ENCODE measurements at places on chromosomes 16 and 17.

GRCh38 chr17:14199601-14200000 is 37.1 kb downstream of the CDRT15 start:
- no peak for DNase-seq

- DNase-seq = no peak
These were observed 92.8 kb downstream of the AMFR start for GRCh38 chr16:56332464-56333079.

DNA sequence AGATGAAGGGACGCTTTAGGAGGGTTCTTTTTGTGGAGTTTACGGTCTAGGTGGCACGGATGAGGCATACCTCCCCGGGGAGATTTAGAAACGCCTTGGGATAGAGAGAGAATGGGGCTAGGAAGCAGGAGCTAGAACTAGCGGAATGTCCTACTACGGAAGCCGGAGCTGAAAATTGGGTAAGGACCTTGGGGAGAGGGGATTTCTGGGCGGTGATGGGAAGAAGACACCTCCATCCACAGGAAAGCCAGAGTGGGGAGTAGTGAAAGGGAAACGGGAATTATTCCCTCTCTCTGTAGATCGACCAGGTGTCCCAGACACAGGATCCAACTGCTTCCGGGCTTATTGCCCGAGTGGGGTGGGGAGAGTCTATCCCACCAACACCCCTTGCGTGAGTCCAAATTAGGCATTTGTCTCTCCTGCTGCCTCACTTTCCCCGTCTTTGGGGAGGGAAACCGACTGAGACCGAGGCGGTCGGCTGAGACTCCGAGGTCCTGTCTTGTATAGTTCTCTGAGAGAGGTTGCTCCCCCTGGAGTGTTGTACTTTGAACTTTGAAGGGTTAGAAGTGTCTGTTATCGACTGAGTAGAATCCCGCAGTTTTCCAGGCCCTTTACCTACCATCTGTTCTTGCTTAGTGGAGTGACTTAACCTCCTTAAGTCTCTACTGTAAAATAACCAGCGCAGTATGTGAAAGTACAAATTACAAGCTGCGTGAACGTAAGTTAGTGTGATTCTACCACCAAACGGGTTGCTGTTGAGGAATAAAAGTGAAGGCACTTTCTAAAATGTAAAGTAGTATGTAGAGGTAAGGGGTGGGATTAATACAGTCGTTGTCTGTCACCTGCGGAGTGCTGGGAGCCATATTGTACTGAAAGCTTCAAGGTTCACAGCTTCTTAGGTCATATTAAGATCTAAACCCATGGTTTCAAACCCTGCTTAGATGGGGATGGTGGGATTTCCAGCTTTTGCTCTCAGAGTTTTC is 1.0 kb downstream of the RSPRY1 start:
- DNase-seq = no peak

DNA sequence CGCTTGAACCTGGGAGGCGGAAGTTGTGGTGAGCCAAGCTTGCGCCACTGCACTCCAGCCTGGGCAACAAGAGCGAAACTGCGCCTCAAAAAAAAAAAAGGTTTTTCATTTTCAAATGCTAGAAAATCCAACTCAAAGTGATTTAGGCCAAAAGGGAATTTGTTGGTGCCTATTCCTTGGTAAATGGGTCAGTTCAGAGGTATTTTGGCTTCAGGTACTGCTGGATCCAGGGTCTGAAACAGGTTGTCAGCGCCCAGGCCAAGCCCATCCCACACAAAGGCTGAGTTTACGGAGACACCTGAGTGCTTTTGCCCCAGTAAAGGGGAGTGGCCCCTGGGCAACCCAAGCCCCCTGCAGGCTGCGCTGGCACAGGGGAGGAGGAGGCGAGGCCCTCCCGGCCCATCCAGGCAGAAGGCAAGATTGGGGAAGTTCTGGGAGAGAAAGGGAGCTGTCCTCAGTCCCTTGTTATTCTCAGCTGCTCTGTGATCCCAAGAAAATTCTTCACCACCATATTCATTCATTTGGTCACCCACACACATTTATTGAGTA is 8.5 kb upstream of the JPH3 start:
- no peak for DNase-seq

- no peak for DNase-seq
These were observed at the start of gene GAS2L2 for GRCh38 chr17:35752945-35753764. TSS of gene GAS2L2 (minus strand) at chr17:35753239. CDS start at chr17:35752850, 389 bp downstream.

- no peak for DNase-seq
These were observed 201.7 kb downstream of the NPIPB11 start for GRCh38 chr16:29204806-29205135.

DNA sequence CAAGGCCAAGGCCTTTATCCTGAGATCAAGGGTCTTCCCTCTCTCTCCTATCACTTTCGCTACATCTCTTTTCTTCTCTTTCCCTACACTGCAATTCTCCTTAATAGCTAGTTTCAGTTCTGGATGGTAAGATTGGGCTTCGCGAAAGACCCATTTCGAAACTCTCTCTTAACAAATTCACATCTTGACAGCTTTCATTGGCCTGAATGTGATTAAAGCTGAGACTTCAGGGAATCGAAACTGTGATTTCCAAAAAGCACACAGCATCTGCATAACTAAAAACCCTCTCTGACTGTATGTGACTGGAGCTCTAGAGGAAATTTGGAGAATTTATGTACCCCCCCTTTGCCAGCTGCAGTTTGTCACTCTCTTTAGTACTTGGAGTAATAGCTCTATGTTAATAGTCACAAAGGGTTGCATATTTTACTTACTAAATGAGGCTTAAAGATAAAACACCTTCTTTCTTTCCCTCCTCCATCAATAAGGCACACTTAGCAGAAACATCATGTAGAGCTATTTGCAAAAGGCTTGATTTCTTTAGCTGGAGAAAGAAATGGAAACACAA is 105.3 kb upstream of the FAM20A start:
- no peak for DNase-seq

- DNase-seq = no peak
These were observed 34.5 kb upstream of the KDM8 start for GRCh38 chr16:27168790-27169189.

- DNase-seq = no peak
These were observed 64.9 kb downstream of the IRF8 start for GRCh38 chr16:85963753-85964285.

- DNase-seq = no peak
These were observed 73.6 kb downstream of the ABCC6 start for GRCh38 chr16:16149710-16150116.

DNA sequence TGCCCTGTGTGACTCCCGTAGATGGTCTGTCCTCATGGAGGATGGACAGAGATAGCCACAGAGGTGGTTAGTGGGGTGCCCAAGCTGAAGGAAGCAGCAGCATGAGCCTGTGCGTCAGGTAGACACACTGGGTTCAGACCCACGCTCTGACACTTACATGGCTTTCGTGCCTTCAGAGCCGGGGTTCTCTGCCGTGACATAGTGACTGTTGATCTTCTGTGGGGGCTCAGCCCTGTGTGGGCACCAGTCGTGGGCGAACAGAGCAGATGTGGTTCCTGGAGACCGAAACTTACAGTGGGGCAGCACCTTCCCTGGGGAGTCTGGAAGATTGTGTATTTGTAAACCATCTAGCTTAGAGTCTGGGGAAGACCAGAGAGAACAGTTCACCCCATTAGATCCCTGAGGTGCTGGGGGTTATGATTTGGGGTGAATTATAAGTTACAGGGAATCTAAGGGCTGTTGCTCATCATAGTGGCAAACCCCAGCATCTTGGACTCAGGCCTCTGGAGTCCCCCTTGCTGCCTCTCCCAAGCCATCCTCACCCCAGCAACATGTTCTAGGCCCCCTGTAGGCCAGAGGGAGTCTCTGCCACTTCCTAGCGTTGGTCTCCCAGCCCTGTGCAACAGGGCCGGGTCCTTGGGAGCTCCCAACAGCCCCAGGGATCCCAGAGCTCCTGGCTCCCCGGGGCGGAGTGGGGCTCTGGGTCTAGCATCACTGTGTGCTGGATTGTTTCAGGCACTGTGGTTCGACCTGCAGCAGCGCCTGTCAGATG is 28.6 kb downstream of the NECAB2 start:
- DNase-seq = no peak

DNA sequence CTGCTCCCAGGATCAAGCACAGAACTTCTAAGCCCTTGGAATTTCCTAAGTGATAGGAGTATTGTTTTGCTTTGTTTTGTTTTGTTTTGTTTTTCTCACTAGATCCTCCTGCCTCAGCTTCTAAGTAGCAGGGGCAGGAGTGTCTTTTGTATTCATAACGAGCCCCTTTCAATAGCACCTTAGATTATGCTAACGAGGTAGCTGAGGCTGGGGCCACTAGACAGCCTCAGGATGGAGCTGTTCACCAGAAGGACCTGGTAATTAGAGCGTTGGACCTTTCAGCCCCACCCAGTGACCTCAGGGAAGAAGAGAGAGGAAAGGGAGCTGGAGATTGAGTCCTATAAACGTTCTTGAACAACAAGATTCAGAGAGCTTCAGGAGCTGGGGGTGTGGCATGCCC is 43.6 kb downstream of the IKZF3 start:
- DNase-seq = no peak

DNA sequence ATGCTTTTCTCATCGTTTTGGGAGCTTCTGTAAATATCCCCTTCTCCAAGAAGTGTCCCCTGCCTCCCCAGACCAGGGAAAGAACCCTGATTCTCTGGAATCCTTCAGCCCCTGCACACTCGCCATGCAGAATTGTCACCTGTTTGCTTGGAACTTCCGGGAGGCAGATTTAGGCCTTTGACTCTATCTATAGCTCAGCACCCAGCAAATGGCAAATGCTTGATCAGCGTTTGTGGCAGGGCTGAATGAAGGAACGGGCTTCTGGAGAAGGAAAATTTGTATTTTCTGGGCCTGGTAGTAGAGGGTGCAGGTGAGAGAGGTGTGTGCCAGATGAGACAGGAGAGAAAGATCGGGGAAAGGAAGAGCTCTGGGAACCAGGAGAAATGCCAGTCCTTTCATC is 18.3 kb upstream of the CACNG4 start:
- no peak for DNase-seq

DNA sequence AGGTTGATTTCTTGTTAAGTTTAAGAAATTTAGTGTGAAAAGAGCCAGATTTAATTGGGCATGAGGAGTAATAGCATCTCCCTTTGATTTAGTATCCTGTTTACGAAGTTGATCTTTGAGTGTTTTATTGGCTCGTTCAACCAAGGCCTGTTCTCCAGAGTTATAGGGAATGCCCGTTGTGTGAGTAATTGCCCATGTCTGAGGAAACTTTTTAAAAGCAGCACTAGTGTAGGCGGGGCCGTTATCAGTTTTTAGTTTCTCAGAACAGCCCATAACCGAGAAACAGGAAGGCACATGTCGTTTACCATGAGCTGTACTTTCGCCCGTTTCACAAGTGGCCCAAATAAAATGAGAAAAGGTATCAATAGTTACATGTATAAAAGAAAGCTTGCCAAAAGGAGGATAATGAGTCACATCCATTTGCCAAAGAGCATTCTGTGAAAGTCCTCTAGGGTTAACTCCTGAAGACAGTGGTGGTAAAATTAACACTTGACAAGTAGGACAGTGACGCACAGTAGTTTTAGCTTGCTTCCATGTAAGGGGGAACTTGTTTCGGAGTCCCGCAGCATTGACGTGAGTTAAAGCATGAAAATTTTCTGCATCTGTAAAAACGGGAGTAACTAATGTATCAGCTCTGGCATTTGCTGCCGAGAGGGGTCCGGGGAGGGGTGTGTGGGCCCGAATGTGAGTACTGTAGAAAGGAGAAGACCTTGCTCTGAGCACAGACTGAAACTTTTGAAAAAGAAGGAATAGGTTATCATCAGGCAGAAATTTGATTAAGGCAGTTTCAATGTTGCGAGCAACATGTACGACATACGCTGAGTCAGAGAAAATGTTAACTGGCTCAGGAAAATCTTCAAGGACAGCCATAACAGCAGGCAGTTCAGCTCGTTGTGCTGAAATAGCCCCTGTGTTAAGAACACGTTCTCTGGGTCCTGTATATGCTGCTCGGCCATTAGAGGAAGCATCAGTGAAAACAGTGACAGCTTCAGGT is 18.5 kb upstream of the KCTD5 start:
- no peak for DNase-seq

- no peak for DNase-seq
These were observed 23.5 kb upstream of the UBE2I start for GRCh38 chr16:1285669-1286512.

- no peak for DNase-seq
These were observed 13.7 kb upstream of the NLRC3 start for GRCh38 chr16:3590736-3591435.

DNA sequence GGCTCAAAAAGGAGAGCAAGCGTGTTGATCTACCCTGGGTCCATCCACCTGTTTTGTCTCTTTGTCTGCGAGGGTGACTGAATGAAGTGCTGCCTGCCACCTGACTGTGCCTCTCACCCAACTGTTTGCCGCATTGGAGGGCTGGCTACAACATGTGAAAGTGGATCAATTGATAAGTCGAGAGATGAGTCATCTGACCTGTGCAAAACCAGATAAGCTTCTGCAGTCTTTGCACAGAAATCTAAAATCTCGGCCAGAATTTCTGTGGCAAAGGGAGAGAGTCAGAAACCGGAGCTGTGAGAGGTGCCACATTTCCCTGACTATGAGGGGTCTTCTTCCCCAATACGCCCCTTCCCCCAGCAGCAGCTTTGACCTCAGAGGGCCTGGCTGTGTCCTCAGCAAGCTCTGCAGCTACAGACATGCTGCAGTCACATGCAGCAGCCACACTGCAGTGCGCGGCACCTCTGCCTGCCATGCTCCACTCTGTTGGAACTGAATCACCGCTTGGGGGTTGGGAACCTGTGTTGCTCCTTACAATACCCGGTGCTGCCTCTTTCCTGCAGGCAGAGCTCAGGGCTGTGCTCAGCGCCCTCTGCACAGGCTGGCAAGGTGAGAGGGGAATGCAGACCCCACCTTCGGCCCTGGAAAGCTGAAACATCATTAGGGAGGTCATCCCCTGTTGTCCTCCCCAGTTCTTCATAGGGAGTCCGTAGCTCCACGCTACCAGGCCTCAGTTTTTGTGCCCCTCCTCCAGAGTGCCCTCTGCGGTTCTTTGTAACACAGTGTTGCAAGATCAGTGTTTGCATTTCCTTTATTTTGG is 16.2 kb upstream of the HAS3 start:
- DNase-seq = no peak

All from stimulated activated CD8-positive, alpha-beta memory T cell treated with anti-CD3 and anti-CD28 coated beads, Interleukin-4, amount 100 ng/mL, for 24 hours (primary cell).